ENCODE measurements at places on chromosomes 4 and X. TPM values are rescaled to one million over a fixed set of nuclear protein-coding genes. Genes with fewer than 3 reads are reported as not detected.

The HGFAC gene
- 1.3 TPM for total RNA-seq

The TCEAL6 gene
- total RNA-seq = 2.6 TPM

The FHL1 gene
- 654 TPM for total RNA-seq

The SLC4A4 gene
- total RNA-seq = 1.3 TPM

DNA sequence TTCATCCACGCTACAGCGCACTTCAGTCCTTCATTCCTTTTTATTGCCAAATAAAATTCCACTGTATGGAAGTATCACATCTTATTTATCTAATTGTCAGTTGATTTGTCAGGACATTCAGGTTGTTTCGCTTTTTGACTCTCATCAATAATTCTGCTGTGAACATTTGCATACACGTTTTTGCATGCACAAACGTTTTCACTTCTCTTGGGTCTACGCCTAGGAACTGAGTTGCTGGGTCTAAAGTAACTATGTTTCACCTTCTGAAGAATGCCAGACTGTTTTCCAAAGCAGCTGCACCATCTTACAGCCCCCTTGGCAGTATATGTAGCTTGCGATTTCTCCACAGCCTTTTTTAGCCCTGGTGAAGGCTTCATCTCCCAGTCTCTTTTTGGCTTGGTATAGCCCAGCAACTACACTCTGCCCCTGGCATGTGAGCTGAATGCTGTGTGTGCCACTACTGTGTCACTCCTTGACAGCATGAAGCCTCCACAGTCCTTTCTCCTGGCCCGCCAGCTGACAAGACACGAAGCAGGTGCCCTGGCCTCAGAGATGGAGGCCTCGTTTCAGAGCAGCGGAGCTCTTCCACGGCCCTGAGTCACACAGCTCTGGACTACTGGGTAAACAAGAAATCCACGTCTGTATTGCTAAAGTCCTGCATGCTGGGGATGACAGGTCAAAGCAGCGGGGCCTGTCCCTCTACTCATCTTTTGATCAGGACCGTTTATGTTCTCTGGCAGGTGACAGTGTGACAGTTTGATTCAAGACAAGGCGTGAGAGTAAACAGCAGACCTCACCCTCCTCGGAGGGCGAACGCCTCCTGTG is 75.5 kb downstream of the NSUN7 start:
- peaks cover 6% of the 10 kb centered on the region for H3K36me3 ChIP-seq
- no peak for DNase-seq
- H3K27ac ChIP-seq = no peak overlapping the region
- H3K4me1 ChIP-seq = no peaks in the 10 kb centered on the region

DNA sequence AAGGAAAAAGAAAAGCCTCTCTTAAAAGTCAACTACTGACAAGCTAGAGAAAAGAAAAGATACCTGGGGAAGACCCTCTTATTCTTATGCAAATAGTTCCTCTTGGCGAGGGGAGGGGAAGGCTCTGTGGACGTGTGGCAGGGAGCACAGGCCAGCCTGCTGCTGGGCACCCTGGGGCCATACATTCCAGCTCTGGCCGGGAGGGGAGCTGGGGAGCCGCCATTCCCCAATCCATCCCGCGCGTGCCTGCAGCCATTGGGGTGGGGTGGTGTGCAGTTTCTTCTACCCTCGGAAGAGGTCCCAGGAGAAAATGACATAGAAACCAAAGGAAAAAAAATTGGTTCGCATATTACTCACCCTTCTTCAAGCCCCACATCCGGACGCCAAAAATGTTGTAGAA is 1496.4 kb downstream of the RPA4 start:
- DNase-seq = no peak
- no peak overlapping the region for H3K4me3 ChIP-seq
- H3K27ac ChIP-seq = no peak overlapping the region
- no peaks in the 10 kb centered on the region for H3K36me3 ChIP-seq
- H3K27me3 ChIP-seq = no peaks in the 10 kb centered on the region
- H3K4me1 ChIP-seq = no peaks in the 10 kb centered on the region

DNA sequence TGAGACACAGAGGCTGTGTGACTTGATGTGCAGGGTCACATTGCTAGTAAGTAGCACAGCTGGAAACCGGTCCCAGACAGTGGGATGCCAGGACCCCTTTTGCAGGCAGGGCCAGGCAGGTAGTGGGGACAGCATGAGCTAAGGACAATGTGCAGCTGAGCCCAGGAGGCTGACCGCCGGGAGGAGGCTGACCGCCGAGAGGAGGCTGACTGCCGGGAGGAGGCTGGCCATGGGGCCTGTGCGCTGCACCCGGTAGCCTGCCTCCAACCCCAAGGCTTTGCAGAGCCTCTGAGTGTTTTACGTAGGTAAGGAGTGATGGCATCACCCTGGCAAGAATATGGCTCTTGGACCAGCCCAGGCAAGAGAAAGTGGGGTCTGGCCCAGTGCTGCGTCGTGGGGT is 58.9 kb downstream of the TBC1D14 start:
- H3K36me3 ChIP-seq = no peaks in the 10 kb centered on the region
- H3K4me3 ChIP-seq = no peak overlapping the region
- no peak for DNase-seq
- no peaks in the 10 kb centered on the region for H3K4me1 ChIP-seq
- no peaks in the 10 kb centered on the region for H3K27me3 ChIP-seq

GRCh38 chr4:47278631-47279030 is 184.9 kb downstream of the COMMD8 start:
- no peaks in the 10 kb centered on the region for H3K36me3 ChIP-seq
- no peaks in the 10 kb centered on the region for H3K27me3 ChIP-seq
- no peak overlapping the region for H3K27ac ChIP-seq
- H3K4me3 ChIP-seq = no peak overlapping the region

DNA sequence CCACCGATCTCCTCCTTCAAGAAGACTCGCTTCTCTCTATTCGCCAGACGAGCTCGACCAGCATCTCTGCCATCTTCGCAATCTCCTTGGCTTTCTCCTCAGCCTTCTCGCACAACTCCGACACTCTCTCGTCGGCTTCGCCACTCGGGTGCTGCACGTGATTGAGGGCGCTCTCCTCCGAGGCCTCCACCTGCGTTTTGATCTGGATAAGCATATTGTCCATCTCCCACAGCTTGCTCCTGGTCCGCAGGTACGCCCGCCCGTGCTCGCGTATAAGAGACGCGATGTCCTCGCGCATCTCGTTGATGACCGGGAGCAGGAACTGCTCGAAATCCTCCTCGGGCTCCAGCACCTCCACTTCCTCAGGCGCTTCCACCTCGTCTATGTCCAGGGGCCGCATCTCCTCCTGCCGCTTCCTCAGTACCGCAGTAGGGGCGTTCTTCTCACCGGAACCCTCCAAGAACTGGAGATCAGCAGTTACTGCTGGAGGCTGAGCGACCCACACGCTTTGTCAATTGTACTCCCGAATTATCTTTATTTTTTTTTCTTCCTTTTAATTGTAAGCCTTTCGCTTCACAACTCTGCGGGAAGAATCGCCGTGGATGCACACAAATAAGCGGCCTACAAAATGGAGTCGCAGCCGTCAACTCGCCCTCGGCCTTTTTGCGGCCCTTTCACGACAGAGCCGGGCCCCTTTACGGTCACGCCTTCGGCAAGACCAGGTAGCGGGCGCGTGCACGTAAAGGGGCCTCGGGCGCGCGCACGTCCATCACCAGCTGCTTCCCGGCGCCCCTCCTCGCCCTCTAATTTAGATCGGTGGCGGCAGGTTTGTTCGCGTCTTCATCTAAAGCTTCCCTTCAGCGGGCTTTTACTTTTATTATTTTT is at the start of gene MRFAP1L1:
Gene MRFAP1L1, minus strand, starts transcription at position 636 of the 885 bp plus-strand sequence. Its CDS starts 236 bp downstream, at position 400.
- peak within 1 kb of the TSS; percentile 88 for H3K27ac ChIP-seq
- H3K4me1 ChIP-seq = no peaks in the 10 kb centered on the region
- no peaks in the 10 kb centered on the region for H3K36me3 ChIP-seq
- H3K4me3 ChIP-seq = peak within 1 kb of the TSS; percentile 90
- DNase-seq = peak; percentile 95

GRCh38 chrX:53093177-53093655 is 726 bp upstream of the KANTR start:
- H3K4me3 ChIP-seq = peak overlapping the region; percentile 57
- no peaks in the 10 kb centered on the region for H3K4me1 ChIP-seq
- peaks cover 31% of the 10 kb centered on the region for H3K27me3 ChIP-seq
- peak; percentile 75 for DNase-seq

GRCh38 chr4:64598066-64598465 is 188.8 kb upstream of the TECRL start:
- H3K27ac ChIP-seq = no peak overlapping the region
- no peak overlapping the region for H3K4me3 ChIP-seq
- peaks cover 4% of the 10 kb centered on the region for H3K36me3 ChIP-seq
- no peak for DNase-seq
- H3K4me1 ChIP-seq = no peaks in the 10 kb centered on the region

DNA sequence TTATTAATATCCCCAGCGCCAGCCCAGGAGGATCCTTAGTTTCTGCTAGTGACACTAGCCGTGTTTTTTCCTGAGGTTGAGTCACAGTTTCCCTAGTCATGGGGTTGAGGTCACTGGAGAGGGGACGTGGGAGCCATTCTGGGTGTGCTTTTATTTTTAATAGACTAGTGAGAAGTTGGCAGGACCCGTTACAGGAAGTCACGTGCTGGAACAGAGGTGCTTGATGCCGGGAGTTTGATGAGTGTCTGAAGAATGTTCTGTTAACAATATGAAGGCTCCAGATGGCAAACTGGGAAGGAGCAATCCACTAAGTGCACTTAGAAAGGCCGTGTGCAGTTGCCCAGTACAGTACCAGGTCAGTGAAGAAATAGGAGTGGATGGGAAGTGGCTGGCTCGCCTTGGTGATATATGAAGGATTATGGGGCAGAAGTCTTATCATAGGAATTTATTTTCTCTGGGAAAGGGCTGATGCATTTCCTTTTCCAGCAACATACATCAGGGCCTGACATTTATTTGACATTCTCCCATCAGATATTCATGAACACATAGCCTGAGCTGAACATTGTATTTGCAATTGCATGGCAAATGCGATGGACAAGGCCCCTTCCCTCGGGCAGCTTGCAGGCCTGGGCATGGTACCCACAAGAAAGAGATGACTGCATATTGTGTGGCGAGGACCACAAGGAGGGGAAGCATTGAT is 291.8 kb downstream of the FBXW7 start:
- H3K27me3 ChIP-seq = no peaks in the 10 kb centered on the region
- H3K27ac ChIP-seq = no peak overlapping the region
- no peak for DNase-seq

DNA sequence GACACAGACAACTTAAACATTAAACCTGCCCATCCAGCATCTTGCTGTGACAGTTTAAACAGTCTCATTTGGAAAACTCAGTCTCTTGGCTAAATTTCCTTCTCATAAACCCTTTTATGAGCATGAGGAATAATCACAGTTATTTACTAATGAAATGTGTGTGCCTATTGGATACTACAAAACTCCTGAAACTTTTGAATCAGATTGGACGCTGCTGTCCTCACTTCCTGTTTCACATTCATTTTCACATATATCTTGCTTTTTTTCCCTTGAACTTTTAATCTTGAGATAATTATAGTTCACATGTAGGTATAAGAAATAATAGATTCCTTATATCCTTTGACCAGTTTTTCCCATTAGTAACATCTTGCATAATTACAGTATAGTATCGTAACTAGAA is 111.7 kb downstream of the CDKL5 start:
- no peaks in the 10 kb centered on the region for H3K4me1 ChIP-seq
- no peak for DNase-seq
- peaks cover 10% of the 10 kb centered on the region for H3K27me3 ChIP-seq
- H3K36me3 ChIP-seq = no peaks in the 10 kb centered on the region
- no peak overlapping the region for H3K4me3 ChIP-seq

GRCh38 chrX:125132274-125132673 is 187.4 kb upstream of the TEX13C start:
- no peak overlapping the region for H3K4me3 ChIP-seq
- no peak overlapping the region for H3K27ac ChIP-seq
- H3K36me3 ChIP-seq = no peaks in the 10 kb centered on the region

DNA sequence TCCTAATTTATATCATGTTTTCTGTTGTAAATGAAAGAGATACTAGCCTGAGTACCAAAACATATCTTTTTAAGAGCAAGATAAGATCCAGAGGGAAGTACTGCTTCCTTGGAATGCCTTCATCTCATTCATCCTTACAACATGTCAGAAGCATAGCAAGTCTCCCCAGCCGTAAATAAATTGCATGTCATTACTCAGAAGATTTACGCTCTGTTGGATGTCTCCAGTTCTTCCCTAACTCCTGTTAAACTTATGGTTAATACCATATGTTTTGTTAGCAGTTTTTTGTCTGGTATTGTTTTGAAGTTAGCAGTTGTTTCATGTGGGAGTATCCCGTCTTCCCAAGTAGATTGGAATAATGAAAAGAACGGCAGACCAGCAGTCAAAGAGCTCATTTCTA is 7.5 kb upstream of the GPC3 start:
- H3K4me1 ChIP-seq = no peaks in the 10 kb centered on the region
- H3K27ac ChIP-seq = no peak overlapping the region

DNA sequence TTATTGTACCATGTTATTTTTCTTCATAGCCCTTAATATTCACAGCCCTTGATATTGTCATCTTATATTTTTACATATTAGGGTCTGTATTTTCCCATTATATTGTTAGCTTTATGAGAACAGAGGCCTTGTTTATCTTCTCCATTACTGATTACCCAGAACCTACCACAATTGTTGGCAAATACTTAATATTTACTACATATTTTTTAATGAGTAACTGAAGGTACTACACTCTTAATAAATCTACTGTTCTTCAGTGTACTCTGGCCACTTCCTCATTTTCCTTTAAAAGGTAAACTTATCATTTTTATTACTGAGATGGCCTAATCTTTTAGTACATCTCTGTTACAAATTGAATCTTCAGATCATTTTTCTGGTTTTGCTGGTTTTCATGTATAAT is 133.5 kb downstream of the COL4A5 start:
- H3K4me1 ChIP-seq = no peaks in the 10 kb centered on the region
- peaks cover 11% of the 10 kb centered on the region for H3K27me3 ChIP-seq
- H3K4me3 ChIP-seq = no peak overlapping the region
- no peak for DNase-seq
- H3K36me3 ChIP-seq = no peaks in the 10 kb centered on the region
- H3K27ac ChIP-seq = no peak overlapping the region

DNA sequence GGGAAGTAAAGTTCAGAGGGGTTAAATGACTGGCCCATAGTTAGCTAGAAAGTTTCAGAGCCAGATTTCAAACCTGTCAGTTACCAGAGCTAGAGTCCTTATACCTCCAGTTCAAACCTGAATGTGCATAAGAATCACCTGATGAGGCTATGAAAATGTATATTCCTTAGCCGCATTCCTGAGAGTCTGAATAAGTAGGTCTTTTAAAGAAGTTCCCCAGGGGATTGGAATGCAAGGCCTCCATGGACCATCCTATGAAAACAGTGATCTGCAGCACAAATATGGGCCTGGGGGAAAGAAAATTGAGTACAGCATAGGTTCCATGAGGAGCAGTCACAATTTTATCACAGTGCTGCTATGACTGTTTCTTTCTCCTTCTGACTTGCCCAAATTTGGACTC is 263.9 kb upstream of the CXorf66 start:
- H3K36me3 ChIP-seq = no peaks in the 10 kb centered on the region
- H3K27me3 ChIP-seq = no peaks in the 10 kb centered on the region
- no peak overlapping the region for H3K4me3 ChIP-seq

DNA sequence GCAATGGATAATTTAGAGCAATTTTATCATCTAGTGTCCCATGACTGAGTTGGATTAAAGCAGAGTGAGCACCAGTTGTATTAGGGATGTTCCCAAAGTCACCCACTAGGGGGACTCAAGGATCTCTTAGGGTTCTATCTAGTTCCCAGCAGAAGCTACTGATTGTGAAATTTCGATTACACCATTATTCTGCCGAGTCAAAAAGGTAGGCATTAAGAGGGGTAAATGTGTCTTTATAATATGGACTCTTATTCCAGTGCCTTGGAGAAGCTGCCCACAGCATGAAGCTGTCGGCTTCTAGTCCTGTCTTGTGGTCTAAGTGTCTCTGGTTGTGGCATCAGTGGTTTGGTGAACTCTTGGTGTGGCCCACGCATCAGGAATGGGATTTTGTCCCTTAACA is 53.3 kb downstream of the RGS12 start:
- H3K4me3 ChIP-seq = no peak overlapping the region
- no peaks in the 10 kb centered on the region for H3K36me3 ChIP-seq
- no peak overlapping the region for H3K27ac ChIP-seq
- H3K4me1 ChIP-seq = no peaks in the 10 kb centered on the region
